Right ventricle myocardium inferior (tissue), 1 donor: ENCODE measurements at places on chromosomes 12 and 14. TPM values are rescaled to one million over a fixed set of nuclear protein-coding genes. Genes with fewer than 3 reads are reported as not detected.
A peak's percentile ranks its signal among the peaks of the same experiment; 100 is the strongest.

The FLRT2 gene
- 3.4 TPM for total RNA-seq

The CFAP54 gene
- total RNA-seq: 0.22 TPM

The SENP1 gene
- 7.7 TPM for total RNA-seq

The GPR65 gene
- 0.62 TPM for total RNA-seq

The TMEM52B gene
- not detected for total RNA-seq

The ZFC3H1 gene
- total RNA-seq: 15.2 TPM

DNA sequence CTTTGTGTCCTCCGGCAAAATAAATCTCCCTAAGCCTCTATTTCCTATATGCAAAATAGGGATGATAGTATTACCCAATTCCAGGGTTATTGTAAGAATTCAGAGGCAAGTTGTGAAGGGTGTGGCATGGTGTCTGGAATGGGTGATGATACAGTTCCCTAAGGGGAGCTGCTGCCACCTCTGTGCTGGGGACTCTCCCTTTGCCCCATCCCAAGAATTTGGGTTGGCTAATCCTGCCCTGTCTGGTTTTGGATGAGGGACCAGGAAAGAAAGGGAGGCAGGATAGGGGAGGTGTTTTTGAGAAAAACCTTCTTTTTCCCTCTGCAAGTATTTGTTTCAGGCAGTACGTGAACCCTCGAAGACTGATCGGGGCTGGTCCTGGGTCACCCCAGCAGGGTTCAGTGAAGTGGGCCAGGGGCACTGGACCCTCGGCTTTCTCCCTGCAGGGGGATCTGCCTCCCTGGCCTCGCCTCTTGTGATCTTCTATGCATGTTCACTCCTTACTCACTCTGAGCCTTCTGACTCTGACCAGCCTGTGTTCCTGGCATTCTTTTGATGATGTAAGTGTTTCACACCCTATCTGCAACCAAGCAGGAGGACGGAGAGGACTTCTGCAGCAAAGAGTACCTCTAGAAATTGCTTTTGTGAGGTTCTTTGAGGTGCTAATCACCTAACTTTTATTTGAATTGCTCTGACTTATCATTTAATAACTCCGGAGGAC, 60.8 kb downstream of the RASSF3 start:
- no peak for DNase-seq

GRCh38 chr12:124167141-124167540, 127.8 kb upstream of the RFLNA start:
- DNase-seq: no peak

GRCh38 chr14:102873546-102874061, 48.9 kb upstream of the AMN start:
- no peak for DNase-seq

DNA sequence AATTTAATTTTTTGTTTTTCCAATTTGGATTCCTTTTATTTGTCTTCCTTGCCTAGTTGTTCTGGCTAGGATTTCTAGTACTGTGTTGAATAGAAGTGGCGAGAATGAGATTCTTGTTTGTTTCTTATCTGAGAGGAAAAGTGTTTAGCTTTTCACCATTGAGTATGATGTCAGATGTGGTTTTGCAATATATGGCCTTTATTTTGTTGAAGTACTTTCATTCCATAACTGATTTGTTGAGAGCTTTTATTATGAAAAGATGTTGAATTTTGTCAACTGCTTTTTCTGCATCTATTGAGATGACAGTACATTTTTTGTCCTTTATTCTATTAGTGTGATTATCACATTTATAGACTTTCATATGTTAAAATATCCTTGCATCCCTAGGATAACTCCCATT, 462.0 kb downstream of the CCDC91 start:
- no peak for DNase-seq

DNA sequence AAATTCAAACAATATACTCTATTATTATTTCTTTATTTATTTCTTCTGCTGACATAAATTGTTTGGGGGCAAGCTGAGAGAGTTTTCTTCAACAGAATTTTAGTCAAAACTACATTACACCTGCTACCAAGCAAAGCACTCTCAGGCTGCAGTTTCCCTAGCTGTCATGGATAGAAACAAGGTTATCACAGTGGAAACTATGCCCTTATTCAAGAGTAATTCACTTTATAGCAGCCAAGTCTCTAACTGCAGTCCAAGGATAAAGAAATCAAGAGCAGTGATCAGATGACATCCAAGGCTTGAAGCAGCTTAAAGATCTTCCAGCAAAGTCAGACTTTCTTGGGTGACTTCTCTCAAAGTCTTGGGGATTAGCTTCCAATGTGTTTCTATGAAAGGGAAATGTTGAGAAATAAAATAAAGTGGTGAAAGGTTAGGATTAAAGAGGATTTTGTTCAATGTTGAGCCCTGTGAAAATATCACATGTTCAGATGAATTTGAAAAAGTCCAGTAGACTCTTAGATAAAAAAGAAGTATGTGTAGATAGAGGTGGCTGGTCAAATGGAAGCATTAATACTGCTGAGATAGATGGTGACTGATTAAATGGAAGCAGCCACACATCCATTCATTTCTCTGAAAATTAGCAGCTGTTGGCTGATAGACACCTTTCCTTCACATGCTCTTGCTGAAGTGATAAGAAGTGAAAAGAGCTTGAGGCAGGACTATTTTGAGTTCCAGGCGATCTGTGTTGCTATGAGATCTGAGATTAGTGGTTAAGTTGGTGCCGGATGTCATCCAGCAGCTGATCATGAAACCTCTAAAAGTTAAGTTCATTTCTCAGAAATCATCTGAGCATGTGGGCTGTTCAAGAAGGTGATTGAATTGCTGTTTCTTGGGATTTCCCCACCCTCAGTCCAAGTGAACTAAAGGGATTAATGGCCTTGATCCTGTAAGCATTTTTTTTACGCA, 257.8 kb upstream of the BTG1 start:
- no peak for DNase-seq

- DNase-seq: no peak
Measured at GRCh38 chr12:132003846-132004245, 54.1 kb downstream of the EP400 start.

- no peak for DNase-seq
Measured at GRCh38 chr12:66898700-66899469, 220.0 kb upstream of the GRIP1 start.

DNA sequence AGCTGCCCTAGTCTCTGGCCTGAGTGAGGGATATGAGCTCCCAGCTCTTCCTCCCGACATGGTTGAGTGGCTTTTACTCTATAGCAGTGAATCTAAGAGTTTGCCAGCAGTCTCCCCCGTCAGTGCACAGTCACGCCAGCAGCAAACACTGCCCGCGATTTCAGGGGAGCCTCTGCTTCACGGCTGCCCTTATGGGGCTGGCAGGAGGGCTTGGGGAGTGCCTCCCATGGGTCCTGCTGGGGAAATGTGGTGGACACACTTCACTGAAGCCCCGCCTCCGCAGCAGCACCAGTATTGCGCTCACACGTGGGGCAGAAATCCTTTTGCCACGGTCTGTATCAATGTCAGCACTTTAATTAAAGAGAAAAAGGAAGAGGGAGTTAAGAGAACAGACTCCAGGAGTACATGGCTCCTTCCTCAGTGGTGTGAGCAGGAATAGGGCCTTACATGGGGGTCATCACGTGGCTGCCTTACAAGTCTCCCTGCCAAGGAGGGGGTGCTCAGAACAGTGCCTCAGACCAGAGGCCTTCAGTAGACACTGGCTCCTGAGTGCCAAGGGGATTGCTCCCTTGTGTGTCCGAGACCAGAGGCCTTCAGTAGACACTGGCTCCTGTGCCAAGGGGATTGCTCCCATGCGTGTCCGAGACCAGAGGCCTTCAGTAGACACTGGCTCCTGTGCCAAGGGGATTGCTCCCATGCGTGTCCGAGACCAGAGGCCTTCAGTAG, 55.7 kb downstream of the SFSWAP start:
- no peak for DNase-seq

DNA sequence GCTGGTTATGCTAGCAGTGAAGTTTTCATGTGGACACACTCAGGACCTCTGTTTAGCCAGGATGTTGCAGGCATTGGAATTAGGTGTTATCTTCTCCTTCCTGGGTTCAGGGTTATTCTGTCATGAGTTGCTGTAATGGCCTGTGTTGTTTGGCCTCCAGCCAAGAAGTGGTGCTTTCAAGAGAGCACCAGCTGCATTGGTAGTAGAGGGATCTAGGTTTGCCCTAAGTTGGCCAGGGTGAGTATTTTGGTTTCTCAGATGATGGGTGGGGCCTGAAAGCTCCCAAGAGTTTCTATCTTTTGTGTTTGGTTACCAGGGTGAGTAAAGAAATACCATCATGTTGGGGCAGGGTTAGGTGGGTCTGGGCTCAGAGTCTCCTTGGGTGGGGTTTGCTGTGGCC, 2.7 kb upstream of the GZMH start:
- DNase-seq: no peak

- DNase-seq: no peak
Measured at GRCh38 chr12:98939350-98939749, 294.3 kb downstream of the APAF1 start.

DNA sequence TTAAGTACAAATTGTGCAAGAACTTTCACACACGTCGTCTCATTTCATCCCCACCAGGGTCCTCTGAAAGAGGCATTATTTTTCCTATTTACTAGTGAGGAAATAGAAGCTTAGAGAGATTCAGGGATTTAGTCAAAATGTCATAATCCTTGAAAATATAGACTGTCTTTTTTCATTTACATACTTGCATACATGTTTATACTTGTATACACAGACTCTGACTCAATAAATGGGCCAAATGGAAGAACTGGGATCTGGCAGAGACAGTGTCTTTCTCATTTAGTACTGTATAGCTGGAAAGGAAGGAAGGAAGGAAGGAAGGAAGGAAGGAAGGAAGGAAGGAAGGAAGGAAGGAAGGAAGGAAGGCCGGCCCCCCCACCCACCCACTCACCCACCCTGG, 357.7 kb upstream of the SOX5 start:
- no peak for DNase-seq

GRCh38 chr14:96811985-96812667, 14.9 kb downstream of the VRK1 start:
- DNase-seq: no peak

DNA sequence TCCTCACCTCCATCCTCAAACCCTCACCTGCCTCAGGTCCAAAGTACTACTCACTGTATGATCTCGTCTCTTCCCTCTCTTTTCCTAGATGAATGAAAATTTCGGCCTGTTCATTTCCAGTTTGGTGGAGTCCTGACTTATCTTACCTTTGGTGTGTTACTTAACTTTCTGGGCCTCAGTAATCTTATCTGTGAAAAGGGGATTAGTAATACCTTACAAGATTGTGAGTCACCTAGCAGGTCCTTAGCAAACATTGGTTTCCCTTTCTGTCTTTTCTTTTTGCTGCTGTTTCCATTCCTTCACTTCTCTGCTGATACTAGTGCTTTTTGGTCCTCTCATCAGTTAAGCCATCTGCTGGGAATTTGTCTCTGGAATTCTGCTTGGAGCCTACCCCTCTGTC, 52.8 kb downstream of the AKAP6 start:
- DNase-seq: no peak

- no peak for DNase-seq
Measured at GRCh38 chr14:69289811-69290520, 30.0 kb downstream of the GALNT16 start.

DNA sequence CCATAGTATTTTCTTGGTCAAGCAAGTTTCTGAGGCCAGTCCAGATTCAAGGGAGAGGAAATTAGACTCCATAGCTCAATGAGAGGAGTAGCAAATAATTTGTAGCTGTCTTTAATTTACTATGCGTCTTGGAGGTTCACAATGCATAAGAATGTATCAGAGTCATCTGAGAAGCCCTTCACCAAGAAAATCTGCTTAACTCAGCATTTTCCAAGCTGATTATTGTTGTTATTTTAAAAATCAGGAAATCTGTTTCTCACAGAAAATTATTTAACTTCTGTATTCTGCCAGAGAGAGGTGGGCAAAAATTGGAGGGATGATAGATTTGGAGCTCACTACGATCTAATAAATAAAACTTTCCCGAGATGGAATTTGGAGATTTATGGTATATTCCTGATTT, 72.0 kb downstream of the SMOC1 start:
- DNase-seq: no peak

DNA sequence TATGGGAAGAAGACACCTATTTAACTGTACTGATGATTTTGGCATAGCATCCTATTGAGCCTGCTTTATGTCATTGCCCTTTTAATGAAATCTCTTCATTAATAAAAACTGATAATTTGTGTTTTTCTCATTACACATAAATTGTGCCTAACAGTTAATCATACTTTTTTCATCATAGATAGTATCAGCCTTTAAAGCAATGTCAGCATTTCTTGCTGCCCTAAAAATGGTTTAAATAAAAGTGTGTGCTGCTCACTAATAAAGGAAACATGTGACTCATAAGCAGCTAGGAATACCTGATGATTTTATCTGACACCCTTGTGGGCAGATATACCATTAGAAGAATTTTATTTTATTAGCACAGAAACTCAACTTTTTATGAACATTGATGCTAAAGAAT, 26.7 kb downstream of the TBK1 start:
- no peak for DNase-seq

DNA sequence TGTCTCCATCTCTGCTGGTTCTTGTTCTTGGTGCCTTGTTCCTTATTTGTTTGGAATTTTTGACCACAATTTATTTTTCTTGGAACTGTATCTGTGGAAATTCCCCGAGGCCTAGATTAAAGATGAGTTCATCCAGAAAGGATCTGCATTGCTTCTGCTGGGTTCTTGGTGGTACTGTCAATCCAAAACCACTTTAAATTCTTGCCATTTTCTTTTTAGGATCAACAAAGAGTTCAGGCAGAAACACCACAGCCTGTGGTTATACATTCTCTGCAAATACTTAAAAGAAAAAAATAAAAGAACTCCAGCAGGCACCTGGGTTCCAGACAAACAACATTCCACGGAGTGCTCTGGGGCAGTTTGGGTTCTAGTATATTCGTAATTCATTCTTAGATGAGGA, 6.0 kb upstream of the VAMP1 start:
- DNase-seq: no peak

DNA sequence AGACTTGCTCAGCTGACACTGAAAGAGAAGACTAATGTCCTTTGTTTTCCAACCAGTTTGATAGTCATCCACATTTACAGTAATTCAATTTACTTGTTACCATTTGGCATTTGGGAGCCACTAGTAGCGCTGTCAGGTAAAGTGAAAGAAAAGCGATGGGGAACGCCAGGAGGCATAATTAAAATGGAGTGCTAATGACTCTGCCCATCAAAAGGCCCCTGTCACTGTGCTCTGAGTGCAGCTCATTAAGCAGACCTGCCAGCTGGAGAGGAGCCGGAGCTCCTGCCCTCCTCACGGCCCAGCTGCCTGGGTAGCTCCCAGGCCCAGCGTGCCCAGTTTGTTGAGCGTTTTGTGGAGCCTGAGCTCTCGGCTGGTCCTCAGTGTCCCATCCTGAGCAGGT, 463.6 kb upstream of the CCDC196 start:
- DNase-seq: no peak

GRCh38 chr12:96396914-96397313, 3.3 kb downstream of the CDK17 start:
- no peak for DNase-seq

GRCh38 chr12:38465020-38465419, 148.4 kb downstream of the ALG10B start:
- DNase-seq: peak; percentile 22

- DNase-seq: no peak
Measured at GRCh38 chr14:67267576-67268328, 26.5 kb downstream of the PALS1 start.
